Chondrocyte (in vitro differentiated cells): ENCODE measurements at places on chromosomes 5 and 9. TPM values are rescaled to one million over a fixed set of nuclear protein-coding genes. Genes with fewer than 3 reads are reported as not detected.

DNA sequence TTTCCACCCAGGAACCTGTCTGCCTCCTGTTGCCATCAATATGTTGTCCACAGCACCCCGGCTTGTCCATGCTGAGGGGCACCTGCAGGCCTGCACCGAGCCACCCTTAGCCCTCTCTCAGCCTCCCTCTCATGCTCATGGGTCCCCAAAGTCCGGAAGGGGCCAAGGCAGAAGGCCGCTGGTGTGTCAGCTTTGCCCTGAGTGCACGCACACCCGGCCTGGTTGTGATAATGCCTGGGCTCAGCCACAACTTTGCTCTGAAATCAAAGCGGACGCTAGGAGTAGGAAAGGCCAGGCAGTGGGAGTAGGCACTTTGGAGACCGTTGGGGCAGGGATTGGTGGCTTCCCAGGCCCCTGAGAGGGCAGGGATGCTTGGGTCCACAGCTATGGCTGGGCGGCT is 201.8 kb upstream of the NUDT12 start:
- no peak overlapping the region for H3K27ac ChIP-seq
- H3K36me3 ChIP-seq, result no peaks in the 10 kb centered on the region
- DNase-seq, result no peak
- no peaks in the 10 kb centered on the region for H3K4me1 ChIP-seq
- no peak overlapping the region for H3K4me3 ChIP-seq

DNA sequence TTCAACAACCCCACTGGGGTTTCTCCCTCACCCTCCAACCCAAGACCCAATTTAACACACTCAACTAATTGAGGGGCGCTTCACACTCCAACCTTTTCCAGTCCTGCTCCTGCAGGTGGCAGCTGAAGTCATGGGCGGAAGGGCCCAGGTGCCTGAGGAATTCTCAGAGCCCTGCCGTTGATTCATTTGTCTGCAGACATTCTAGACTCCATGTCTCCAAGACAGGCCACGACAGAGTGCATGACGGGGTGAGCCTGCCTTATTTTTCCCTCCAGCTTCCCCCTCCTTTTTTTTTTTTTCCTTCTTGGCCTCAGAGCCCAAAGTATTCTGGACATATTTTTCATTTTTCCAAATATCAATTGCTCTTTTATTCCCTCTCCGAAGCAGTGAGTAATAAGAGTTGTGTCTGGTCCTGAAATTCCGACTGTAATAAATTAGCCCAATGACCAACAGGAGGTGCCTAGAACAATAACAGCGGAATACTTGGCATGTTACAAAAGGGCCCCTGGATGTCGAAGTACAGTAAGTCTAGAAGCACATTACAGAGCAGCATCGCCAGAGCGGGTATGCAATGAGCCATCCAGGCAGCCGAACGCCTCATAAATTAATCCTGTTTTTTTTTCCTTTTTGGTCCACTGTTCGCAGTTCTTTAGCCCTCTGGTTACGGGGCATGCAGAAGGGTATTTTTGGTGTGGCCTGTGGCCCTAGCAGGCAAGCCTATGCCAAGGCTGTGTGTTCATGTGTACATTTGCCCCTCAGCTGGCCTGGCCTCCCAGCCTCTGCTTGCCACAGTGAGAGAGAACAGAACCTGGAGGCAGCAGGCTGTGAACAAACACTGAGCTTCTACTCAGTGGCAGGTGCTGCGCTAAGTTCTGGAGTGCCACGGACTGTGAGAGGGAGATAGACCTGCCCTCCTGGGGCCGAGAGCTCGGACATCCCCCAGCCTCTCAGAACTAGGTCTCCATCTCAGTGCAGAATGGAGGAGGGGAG is 8.6 kb upstream of the SMIM23 start:
- no peak overlapping the region for H3K4me3 ChIP-seq
- peaks cover 11% of the 10 kb centered on the region for H3K27me3 ChIP-seq
- H3K36me3 ChIP-seq, result peaks cover 3% of the 10 kb centered on the region
- DNase-seq, result no peak
- no peaks in the 10 kb centered on the region for H3K4me1 ChIP-seq
- no peak overlapping the region for H3K27ac ChIP-seq

GRCh38 chr9:111622626-111623025 is 8.5 kb upstream of the DNAJC25 start:
- DNase-seq, result no peak
- H3K27ac ChIP-seq, result no peak overlapping the region
- no peaks in the 10 kb centered on the region for H3K27me3 ChIP-seq
- H3K4me1 ChIP-seq, result peaks cover 5% of the 10 kb centered on the region
- H3K36me3 ChIP-seq, result no peaks in the 10 kb centered on the region

DNA sequence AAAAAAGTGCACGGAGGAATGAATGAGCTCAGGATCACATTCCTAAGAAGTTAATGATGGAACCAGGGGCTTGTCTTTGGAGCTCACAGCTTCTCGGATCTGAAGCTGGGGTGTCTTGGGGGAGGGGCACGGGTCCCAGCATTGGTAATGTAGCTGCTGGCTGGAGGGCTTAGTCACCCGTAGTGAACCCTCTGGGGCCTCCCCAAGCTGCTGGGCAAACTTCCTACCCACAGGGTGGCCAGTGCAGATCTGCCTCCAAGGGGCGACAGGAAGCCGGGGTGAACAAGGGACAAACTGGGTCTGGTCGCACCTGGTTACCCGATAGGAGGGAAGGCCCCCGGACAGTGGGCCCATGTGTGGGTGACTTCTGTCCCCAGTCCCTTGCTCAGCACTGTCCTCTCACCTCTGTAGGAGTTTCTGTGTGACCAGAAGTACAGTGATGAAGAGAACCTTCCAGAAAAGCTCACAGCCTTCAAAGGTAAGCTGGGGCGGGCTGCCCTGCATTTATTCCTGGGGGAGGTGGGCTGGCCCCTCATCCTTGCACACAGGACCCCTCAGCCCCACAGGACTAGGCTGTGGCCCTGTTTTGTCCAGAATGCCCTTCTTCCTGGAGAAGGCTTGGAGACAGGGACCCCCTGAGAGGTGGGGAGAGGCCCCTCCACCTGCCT is 14.1 kb upstream of the NUP214 start:
- H3K4me3 ChIP-seq, result no peak overlapping the region
- peak; percentile 35 for DNase-seq
- H3K27ac ChIP-seq, result no peak overlapping the region
- peaks cover 12% of the 10 kb centered on the region for H3K4me1 ChIP-seq
- H3K36me3 ChIP-seq, result no peaks in the 10 kb centered on the region

DNA sequence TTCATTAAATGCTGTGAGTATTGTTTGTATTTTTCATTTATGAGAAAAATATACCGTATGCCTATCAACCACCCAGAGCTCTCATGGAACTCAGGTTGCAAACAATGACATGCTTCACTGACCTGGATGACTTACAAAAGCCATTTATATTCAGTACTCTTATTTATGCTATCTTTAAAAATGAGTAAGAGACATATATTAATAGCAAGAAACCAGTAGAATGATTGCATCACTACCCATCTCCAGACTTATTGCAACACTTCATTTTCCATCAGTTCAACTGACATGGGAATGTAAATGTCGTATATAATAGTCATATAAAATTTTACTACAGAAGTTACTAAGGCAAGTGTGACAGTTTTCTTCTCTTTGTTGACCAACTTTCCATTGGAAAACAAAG is 69.1 kb downstream of the OTP start:
- no peaks in the 10 kb centered on the region for H3K4me1 ChIP-seq
- H3K4me3 ChIP-seq, result no peak overlapping the region
- H3K27ac ChIP-seq, result no peak overlapping the region

- no peak overlapping the region for H3K4me3 ChIP-seq
- H3K4me1 ChIP-seq, result no peaks in the 10 kb centered on the region
- DNase-seq, result peak; percentile 72
- peaks cover 12% of the 10 kb centered on the region for H3K27me3 ChIP-seq
- no peaks in the 10 kb centered on the region for H3K36me3 ChIP-seq
Observed at GRCh38 chr5:175687231-175687701, 29.4 kb downstream of the HRH2 start.

GRCh38 chr5:17172791-17173190 is 44.6 kb upstream of the BASP1 start:
- H3K27me3 ChIP-seq, result no peaks in the 10 kb centered on the region
- H3K4me3 ChIP-seq, result no peak overlapping the region
- no peak for DNase-seq
- H3K36me3 ChIP-seq, result no peaks in the 10 kb centered on the region

DNA sequence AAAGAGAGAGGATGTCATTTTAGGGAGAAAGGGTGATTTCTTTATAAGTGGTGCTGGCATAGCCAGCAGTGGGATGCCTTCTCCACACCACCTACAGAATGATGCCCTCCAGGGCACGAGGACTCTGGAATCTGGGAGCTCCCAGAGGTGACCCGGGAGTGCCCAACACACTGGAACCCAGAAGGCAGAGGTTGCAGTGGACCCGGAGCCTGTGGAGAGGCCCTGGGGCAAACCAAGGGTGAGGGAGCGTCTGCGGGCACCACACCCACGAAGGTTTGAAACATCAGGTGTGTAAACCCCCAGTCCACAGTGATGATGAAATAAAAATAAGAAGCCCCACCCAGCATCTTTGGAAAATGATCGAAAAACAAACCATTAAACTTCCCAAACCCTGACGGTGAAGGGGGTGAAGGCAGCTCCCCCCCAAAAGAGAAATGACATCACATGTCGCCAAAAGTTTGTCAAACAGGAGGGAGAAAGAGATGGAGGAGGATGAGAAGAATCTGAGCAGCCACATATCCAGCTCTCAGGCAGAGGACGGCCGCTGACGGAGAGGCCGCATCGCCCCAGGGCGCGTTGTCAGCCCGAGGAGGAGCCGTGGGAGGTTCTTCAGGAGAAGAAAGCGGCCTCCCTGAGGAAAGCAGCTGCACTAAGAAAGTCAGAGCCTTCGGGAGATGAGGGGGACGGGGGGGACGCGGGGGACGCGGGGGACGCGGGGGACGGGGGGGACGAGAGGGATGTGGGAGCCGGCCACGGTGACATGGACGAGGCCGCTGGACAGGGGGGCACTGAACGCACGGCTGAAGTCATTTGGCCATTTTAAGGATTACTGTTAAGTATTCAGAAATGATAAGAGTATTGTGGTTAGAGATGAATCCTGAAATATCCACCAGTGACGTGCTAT is 43.1 kb upstream of the NSMF start:
- no peaks in the 10 kb centered on the region for H3K36me3 ChIP-seq
- peak overlapping the region; percentile 90 for H3K27ac ChIP-seq
- H3K4me1 ChIP-seq, result peaks cover 6% of the 10 kb centered on the region
- peak overlapping the region; percentile 9 for H3K4me3 ChIP-seq
- no peaks in the 10 kb centered on the region for H3K27me3 ChIP-seq

DNA sequence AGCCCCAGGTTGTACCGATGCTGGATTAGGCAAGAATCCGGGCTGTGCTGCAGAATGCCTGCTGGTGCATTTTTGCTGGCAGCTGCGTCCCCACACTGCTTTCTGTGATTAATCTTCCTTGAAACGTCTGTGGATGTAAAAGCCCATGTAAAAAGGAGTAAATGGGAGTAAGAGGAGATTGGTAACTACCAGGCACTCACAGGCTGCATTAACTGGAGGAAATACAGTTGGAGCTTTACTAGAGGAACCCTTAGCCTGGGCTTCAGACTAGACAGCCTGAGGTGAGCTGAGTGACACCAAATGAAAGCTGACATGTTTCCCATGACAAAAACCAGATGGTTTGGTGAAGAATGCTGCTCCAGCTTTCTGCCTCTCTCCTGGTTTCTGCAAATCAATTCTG is 190.4 kb upstream of the GAS1 start:
- peaks cover 27% of the 10 kb centered on the region for H3K4me1 ChIP-seq
- H3K4me3 ChIP-seq, result no peak overlapping the region
- H3K36me3 ChIP-seq, result peaks cover 5% of the 10 kb centered on the region
- H3K27me3 ChIP-seq, result no peaks in the 10 kb centered on the region
- DNase-seq, result no peak

- DNase-seq, result no peak
- H3K27me3 ChIP-seq, result no peaks in the 10 kb centered on the region
Observed at GRCh38 chr5:91225848-91226686, 157.1 kb downstream of the ARRDC3 start.

- H3K27me3 ChIP-seq, result no peaks in the 10 kb centered on the region
- H3K36me3 ChIP-seq, result no peaks in the 10 kb centered on the region
- DNase-seq, result no peak
- H3K27ac ChIP-seq, result no peak overlapping the region
- no peaks in the 10 kb centered on the region for H3K4me1 ChIP-seq
- H3K4me3 ChIP-seq, result no peak overlapping the region
Observed at GRCh38 chr5:98365126-98365525, 408.3 kb upstream of the RGMB start.

GRCh38 chr5:13809921-13810320 is 134.6 kb downstream of the DNAH5 start:
- H3K4me1 ChIP-seq, result no peaks in the 10 kb centered on the region
- H3K27ac ChIP-seq, result no peak overlapping the region
- H3K4me3 ChIP-seq, result no peak overlapping the region
- H3K27me3 ChIP-seq, result peaks cover 3% of the 10 kb centered on the region

DNA sequence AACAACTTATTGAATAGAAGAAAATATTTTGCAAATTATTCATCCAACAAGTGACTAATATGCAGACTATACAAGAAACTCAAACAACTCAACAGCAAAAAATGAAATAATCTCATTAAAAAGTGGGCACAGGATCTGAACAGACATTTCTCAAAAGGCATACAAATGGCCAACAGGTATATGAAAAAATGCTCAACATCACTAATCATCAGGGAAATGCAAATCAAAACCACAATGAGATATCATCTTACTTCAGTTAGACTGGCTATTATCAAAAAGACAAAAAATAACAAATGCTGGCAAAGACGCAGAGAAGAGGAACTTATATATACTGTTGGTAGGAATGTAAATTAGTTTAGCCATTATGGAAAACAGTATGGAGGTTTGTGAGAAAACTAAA is 1.8 kb upstream of the AMACR start:
- DNase-seq, result no peak
- H3K27ac ChIP-seq, result no peak overlapping the region
- H3K36me3 ChIP-seq, result no peaks in the 10 kb centered on the region

GRCh38 chr5:180658774-180659564 is 9.6 kb upstream of the FLT4 start:
- H3K27ac ChIP-seq, result no peak overlapping the region
- H3K4me1 ChIP-seq, result no peaks in the 10 kb centered on the region
- H3K27me3 ChIP-seq, result peaks cover 30% of the 10 kb centered on the region
- H3K36me3 ChIP-seq, result no peaks in the 10 kb centered on the region

GRCh38 chr5:178667688-178668087 is 40.8 kb upstream of the CLK4 start:
- no peaks in the 10 kb centered on the region for H3K27me3 ChIP-seq
- peaks cover 2% of the 10 kb centered on the region for H3K36me3 ChIP-seq
- H3K4me3 ChIP-seq, result no peak overlapping the region
- no peak overlapping the region for H3K27ac ChIP-seq

GRCh38 chr9:87581949-87582637 is 84.4 kb downstream of the DAPK1 start:
- no peaks in the 10 kb centered on the region for H3K27me3 ChIP-seq
- no peak overlapping the region for H3K4me3 ChIP-seq
- peaks cover 51% of the 10 kb centered on the region for H3K4me1 ChIP-seq
- H3K36me3 ChIP-seq, result no peaks in the 10 kb centered on the region
- DNase-seq, result no peak
- H3K27ac ChIP-seq, result peak overlapping the region; percentile 28

GRCh38 chr9:27337833-27338526 is 41.0 kb upstream of the EQTN start:
- peak overlapping the region; percentile 37 for H3K27ac ChIP-seq
- H3K27me3 ChIP-seq, result peaks cover 2% of the 10 kb centered on the region
- H3K36me3 ChIP-seq, result no peaks in the 10 kb centered on the region
- DNase-seq, result no peak
- peaks cover 54% of the 10 kb centered on the region for H3K4me1 ChIP-seq

KCNV2 gene
- total RNA-seq, result not detected in 3 replicates

ADGRD2 gene
- total RNA-seq, result not detected in 3 replicates

ZNF454 gene
- total RNA-seq, result 0.32 to 2.3 TPM (median 0.49 TPM) in 3 replicates

QRFP gene
- not detected in 3 replicates for total RNA-seq

TSSK1B gene
- 0.10 to 0.36 TPM in 2 of 3 replicates, not detected in the other for total RNA-seq

TEK gene
- total RNA-seq, result 0.89 to 2.8 TPM (median 2.7 TPM) in 3 replicates

PCDHA1 gene
- total RNA-seq, result not detected in 3 replicates

LRRC26 gene
- total RNA-seq, result not detected in 3 replicates

SMIM32 gene
- total RNA-seq, result not detected in 3 replicates

CCL27 gene
- total RNA-seq, result not detected in 3 replicates

PCDHGA3 gene
- total RNA-seq, result 0.12 to 0.51 TPM (median 0.28 TPM) in 3 replicates

GPR21 gene
- 3.9 to 5.5 TPM (median 4.8 TPM) in 3 replicates for total RNA-seq

ISOC1 gene
- 6.4 to 7.4 TPM (median 7.1 TPM) in 3 replicates for total RNA-seq
